Stimulated activated CD4-positive, alpha-beta T cell treated with anti-CD3 and anti-CD28 coated beads, TNF-alpha, amount 100 ng/mL, for 48 hours (primary cell): ENCODE measurements at places on chromosomes 13 and 19.

DNA sequence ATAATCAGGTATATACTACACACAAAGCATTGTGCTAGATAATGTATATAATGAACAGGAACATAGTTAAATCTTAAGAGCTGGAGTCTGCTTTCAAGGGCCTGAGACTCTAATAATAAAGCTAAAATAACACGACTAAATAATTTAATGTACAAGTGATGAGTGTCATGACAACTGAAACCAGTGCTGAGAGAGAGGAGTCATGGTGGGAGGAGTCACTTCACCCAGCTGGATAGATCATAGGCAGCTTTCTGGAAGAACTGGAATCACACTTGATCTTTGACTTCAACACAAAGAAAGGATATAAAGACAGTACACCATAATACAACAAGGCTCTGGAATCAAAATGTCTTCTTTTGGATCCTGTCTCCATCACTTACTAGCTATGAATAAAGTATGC, 7.1 kb downstream of the RBM26 start:
- no peak for DNase-seq

DNA sequence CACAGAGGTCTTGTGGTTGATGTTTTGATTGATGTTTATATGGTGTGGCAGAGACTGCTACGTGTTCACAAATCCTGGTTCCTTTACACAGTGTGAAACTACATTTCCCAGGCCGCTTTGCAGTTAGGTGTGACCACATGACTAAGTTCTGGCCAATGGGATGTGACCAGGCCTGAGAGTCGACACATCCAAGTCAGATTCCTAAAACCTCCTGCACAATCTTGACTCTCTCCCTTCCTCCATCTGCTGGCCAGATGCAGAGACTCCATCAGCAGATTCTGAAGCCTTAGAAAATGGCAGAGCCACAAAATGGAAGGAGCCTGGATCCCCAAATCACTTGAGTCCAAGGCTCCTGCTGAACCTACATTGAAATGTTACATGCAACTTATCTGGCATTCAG, 12.6 kb downstream of the CD37 start:
- no peak for DNase-seq

GRCh38 chr13:37576601-37577000, 22.0 kb downstream of the POSTN start:
- DNase-seq, result no peak

DNA sequence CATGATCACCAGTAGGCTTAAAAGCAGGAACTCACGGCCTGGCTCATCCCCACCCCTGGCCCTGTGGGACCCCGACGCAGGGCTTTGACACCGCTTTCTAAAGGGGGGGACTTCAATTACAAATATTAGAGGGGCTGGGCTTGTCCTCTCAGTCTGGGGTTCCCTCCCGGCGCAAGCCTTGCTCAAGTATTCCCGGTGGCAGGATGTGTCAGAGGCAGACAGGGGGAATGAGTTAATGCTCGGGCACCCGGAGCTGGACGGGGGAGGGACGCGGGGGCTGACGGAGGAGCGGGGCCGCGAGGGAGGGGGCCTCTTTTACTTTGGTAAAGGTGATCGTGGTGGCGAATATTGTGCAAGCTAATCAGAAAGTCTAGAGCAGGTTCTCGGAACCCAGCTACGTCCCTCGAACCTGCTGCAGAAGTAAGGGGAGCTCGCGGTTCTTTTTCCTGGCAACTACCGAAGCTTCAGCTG, 1.1 kb downstream of the FGF14 start:
- no peak for DNase-seq

DNA sequence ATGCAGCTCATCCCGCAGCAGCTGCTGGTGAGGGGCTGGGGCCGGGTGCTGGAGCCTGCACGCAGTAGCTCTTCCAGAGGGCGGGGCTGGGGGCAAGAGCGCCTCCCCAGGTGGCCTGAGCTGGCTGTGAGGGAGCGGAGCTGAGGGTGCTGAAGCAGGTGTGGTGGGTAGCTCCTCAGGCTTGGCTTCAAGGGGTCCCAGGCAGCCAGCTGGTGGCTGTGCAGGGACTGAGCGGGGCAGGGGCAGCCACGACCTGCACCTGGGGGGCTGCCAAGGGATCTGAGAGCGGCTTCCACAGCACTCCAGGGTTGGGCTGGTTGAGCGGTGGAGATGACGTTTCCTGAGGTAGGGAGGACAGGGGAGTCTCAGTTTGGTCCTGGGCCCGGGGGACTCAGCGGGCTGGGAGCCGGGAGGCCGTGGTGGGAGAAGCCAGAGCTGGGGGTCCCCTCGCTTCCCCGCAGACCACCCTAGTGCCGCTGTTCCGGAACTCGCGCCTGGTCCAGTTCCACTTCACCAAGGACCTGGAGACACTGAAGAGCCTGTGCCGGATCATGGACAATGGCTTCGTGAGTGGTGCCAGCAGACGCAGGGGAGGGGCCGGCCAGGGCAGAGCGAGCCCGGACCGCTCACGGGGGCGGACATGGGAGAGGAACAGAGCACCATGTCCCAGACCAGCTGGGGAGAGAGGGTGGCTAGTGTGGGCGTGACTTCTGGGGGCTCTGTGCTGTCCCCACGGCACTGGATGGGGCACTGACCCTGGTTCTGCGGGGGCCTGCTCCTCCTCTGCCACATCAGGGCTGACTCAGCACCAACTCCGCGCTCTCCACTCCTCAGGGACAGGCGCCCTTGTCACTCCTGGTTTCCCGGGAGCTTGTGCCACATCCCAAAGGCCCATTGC, 7.4 kb downstream of the PTOV1 start:
- no peak for DNase-seq

DNA sequence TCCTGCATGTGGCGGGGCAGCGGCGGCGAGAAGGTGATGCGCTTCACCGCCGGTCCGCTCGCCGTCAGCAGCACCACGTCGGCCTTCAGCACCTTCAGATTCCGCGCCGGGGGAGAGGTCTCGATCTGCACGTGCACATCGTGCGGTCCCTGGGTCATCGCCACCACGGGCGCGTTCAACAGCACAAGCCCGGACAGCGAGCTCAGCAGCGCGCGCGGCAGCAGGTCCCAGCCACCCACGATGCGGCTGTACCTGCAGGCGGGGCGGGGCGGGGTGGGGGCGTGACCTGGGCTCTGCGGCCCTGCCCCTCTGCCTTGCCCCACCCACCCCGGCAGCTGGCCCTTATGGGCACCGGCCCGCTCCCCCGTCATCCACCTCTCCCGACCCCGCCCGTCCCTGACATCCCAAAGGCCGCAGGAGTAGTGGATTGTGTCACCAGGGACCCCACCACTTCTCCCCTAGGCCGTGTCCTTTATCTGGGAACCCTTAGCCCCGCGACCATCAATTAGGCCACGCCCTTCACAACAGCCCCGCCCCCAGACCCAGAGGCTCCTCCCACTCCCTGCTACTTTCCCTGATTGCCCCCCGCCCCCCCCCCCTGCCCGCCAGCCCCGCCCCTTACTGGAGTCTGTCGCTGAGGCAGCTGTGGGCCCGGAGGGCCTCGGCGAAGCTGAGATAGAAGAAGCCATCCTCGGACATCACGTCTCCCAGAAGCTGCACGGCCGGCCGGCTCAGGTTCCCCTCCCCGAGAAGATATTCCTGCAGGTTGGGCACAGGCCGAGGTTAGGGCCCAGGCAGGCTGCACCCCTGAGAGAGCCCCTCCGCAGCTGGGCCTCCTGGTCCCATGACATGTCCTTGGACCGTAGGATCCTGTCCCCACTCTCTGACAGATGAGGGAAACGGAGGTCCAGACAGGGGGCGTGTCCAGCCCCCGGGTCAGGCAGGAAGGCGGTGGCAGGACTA, 6.1 kb downstream of the IL4I1 start:
- DNase-seq, result peak; percentile 50

GRCh38 chr13:21517576-21517975, 58.5 kb upstream of the ZDHHC20 start:
- DNase-seq, result no peak
